Small intestine (tissue), 16 donors: ENCODE measurements at places on chromosomes 3 and 15.

- DNase-seq, result no peak
Observed at GRCh38 chr15:31102039-31102321, 455 bp upstream of the TRPM1 start.

GRCh38 chr3:166302331-166302730, 465.1 kb upstream of the BCHE start:
- DNase-seq, result no peak

DNA sequence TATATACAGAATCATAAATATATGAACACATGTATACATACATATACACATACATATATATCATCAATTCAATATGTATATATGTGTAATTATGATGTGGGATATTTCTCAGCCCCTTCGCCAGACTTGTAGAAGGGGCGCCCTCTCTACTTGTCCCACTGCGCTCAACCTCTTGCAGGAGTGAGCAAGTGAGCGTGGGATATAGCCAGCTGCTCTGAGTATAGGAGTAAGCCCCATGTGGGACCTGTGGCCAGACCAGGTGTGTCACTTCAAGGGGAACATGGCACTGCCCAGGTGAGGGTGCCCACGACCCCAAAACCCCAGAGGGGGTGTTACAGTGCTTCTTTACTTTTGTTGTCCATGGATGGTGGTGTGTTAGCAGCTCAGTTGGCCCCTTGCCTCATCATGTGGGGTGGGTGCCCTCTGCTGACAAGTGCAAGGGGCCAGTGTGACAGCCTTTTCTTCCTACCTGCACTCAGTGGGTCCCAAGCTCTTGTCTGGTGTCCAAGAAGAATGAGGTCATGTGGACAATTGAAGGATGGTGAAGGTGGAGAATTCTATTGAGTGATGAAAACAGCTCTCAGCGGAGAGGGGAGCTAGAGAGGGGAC, 304.1 kb downstream of the UNC13C start:
- DNase-seq, result no peak

DNA sequence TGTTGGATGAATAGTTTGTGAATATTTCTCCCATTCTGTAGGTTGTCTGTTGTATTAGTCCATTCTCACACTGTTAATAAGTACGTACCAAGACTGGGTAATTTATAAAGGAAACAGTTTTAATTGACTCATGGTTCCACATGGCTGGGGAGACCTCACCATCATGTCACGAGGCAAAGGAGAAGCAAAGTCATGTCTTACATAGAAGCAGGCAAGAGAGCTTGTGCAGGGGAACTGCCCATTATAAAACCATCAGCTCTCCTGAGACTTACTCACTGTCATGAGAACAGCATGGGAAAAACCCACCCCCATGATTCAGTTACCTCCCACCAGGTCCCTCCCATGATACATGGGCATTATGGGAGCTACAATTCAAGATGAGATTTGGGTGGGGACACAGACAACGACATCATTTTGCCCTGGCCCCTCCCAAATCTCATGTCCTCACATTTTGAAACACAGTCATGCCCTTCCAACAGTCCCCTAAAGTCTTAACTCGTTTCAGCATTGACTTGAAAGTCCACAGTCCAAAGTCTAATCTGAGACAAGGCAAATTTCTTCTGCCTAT, 133.2 kb downstream of the LMLN start:
- no peak for DNase-seq

GRCh38 chr3:24713516-24713915, 218.9 kb upstream of the THRB start:
- no peak for DNase-seq

DNA sequence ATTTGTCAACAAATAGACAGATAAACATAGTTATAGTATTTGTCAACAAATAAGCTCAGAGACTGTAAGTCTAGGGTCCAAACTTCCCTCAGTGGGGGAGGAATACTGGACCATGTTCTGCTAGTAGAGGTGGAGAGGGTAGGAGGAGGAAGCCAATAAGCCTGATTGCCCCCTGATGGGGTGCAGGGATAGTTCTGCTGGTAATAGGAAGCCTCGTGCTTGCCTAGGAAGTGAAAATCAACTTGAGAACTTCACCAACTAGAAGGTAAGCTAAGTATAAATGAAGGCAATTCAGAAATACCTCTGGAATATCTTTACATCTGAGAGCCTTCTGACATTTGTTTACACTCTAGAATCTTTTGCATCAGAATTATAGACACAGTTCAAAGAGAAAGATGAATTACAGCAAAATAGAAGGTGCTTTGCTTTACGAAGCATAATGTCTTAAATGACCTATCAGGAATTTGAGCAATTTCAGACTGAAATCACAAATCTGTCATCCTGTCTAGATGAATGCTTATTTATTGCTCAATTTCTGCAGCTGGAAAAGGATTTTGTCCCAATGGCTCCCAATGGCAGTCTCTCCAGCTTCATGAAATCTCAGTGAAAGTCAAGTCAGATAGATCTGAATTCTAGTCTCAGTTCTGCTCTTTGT, 225.6 kb upstream of the TBC1D5 start:
- DNase-seq, result no peak
